ENCODE measurements at places on chromosomes 11 and 22. TPM values are rescaled to one million over a fixed set of nuclear protein-coding genes. Genes with fewer than 3 reads are reported as not detected.

NPAS4 gene
- 0.16 TPM for total RNA-seq

ANO5 gene
- total RNA-seq, result 26.8 TPM

SMIM35 gene
- not detected for total RNA-seq

TRPM5 gene
- not detected for total RNA-seq

AHNAK gene
- total RNA-seq, result 18.6 TPM

PATE2 gene
- total RNA-seq, result 1.6 TPM

IGF2 gene
- total RNA-seq, result 25.6 TPM

RIMBP3B gene
- total RNA-seq, result 0.62 TPM

CCND1 gene
- 14.0 TPM for total RNA-seq

HIC2 gene
- 8.9 TPM for total RNA-seq

MUC2 gene
- not detected for total RNA-seq

GSTT2 gene
- not detected for total RNA-seq

PLAAT3 gene
- total RNA-seq, result 4.7 TPM

POU2AF2 gene
- total RNA-seq, result not detected

DUSP8 gene
- 5.6 TPM for total RNA-seq

MYRF gene
- 0.94 TPM for total RNA-seq

IL18 gene
- 2.0 TPM for total RNA-seq

CENPM gene
- total RNA-seq, result 1.6 TPM

FGF19 gene
- not detected for total RNA-seq

RNH1 gene
- 42.1 TPM for total RNA-seq

TRIM49 gene
- total RNA-seq, result not detected

GDPD4 gene
- not detected for total RNA-seq

EHF gene
- total RNA-seq, result 0.16 TPM

BBS1 gene
- total RNA-seq, result 43.2 TPM

NOX4 gene
- 8.4 TPM for total RNA-seq

FAT3 gene
- total RNA-seq, result 172 TPM

MS4A14 gene
- not detected for total RNA-seq

TREH gene
- total RNA-seq, result not detected

RAG1 gene
- total RNA-seq, result 0.94 TPM

DRD4 gene
- 0.16 TPM for total RNA-seq

MPPED1 gene
- total RNA-seq, result 455 TPM

ARHGAP42 gene
- 7.2 TPM for total RNA-seq

VSIG10L2 gene
- not detected for total RNA-seq

PDE2A gene
- 78.3 TPM for total RNA-seq

RASSF10 gene
- 3.4 TPM for total RNA-seq

MUS81 gene
- 45.9 TPM for total RNA-seq

RTN4RL2 gene
- total RNA-seq, result 0.47 TPM

PKP3 gene
- total RNA-seq, result under 0.01 TPM

CCDC87 gene
- 0.62 TPM for total RNA-seq

TP53AIP1 gene
- total RNA-seq, result 0.47 TPM

MISFA gene
- total RNA-seq, result 0.62 TPM

CASP5 gene
- total RNA-seq, result 0.47 TPM

FOLR3 gene
- not detected for total RNA-seq

CEND1 gene
- 5.9 TPM for total RNA-seq

C22orf42 gene
- not detected for total RNA-seq

DNAJB13 gene
- 0.47 TPM for total RNA-seq

KRTAP5-7 gene
- total RNA-seq, result not detected

TMEM126B gene
- 45.1 TPM for total RNA-seq

OR8G5 gene
- 0.16 TPM for total RNA-seq

HYOU1 gene
- 37.0 TPM for total RNA-seq

LARGE2 gene
- 0.16 TPM for total RNA-seq

CRYBB3 gene
- total RNA-seq, result not detected

DDI1 gene
- total RNA-seq, result not detected

SLC22A12 gene
- total RNA-seq, result not detected

USP35 gene
- 10.8 TPM for total RNA-seq
